Fibroblast of the aortic adventitia (primary cell): ENCODE measurements at places on chromosomes 5 and 9.

DNA sequence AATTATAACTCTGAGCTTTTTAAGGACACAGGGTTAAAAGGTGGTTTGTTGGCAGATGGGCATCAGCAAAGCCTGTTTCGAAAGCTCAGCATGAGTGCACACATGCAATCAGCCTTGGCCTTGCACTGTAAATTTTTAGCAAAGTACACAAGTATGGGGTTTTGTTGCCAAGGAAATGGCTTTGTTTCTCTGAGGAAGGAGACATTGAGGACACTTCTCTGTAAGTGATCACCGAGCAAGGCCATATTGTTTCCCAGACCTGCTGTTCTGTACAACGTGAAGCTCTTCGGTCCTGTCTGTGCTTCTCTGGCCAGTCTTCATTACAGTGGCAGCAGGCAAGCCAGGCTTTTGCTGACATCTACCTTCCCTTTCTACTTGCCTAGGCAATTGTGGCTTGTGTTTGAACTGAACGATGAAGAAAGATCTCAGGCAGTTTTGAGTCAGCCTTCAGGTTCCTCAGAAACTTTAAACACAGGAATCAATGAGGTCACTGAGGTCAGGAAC lies 27.9 kb upstream of the GLRX start:
- DNase-seq = no peak

DNA sequence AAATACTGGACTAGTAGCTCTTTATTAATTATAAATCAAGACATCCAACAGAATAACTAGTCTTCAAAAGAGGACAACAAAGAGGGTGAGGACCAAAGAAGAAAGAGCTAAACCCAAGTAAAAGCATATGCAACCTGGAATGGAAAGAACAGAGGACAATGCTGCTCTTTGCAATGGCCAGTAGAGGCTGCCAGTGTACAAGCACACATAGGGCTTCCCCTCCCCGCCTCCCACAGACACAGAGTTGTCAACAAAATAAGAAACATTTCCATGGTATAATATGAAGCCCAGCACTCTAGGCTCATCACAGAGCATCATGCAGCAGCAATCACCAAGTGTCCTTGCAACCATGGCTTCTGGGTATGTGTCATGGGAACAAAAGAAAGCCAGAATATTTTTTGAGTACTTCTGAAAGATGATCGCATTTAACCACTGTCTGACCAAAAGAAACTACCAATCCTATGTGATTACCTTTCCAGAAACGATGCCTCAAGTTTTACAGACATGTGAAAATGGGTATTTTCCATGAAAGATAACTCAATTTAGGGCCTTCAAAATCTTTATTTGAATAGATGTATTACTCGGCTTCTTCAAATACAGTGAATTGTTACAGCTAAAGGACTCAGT lies 58.1 kb downstream of the RFX3 start:
- peak; percentile 69 for DNase-seq

DNA sequence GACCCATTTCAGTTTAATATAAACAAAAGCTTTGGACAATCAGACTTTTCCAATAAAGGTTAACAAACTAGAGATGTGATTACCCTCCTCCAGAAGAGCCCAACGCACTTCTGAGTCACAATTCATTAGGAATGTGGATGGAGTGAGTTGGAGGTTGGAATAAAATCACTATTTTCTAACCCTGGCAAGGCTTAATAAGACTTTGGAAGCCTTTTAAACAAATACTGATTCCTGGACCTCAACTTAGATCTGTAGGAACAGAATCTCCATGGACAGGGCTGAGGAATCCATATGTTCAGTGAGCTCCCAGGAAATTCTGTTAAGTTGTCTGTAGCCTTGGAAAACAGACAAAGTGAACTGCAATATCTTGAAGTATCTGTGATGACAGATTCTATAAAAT lies 233.5 kb upstream of the ELL2 start:
- DNase-seq = peak; percentile 80

DNA sequence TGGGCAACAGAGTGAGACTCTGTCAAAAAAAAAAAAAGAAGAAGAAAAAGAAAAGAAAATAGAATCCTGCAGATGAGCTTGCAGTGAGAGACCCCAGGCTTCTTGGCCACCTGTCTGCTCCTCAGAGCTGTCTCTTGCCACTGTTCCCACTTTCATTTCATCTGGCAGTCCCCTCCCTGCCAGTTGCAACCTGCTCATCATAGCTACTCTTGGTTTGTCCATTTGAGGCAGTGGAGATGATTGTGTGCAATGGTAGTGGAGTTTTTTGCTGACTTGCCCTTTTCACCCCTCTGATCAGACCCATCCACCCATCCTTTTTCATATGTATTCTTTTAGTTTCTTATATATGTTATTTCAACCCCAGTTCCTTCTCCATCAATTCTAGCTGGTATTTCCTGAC lies 28.7 kb downstream of the ANKRD33B start:
- no peak for DNase-seq

DNA sequence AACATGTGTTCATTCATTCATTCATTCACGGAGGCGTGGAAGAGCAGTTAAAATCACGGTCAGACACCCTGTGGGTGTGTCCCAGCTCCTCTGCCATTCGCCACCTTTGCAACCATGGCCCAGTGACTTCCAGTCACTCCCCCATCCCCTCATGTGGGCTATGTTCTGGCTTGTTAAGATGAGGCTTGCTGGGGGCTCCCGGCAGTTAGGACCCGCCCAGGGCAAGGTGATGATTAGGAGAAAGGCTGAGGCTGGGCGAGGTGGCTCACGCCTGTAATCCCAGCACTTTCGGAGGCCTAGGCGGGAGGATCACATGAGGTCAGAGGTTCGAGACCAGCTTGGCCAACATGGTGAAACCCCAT lies 24.9 kb upstream of the PTGES start:
- DNase-seq = no peak

- no peak for DNase-seq
These were observed 14.5 kb downstream of the CDO1 start for GRCh38 chr5:115801984-115802383.

- DNase-seq = peak; percentile 77
These were observed 478.2 kb downstream of the SPATA31D1 start for GRCh38 chr9:82466616-82467260.

- DNase-seq = no peak
These were observed 10.7 kb downstream of the TNFAIP8 start for GRCh38 chr5:119366540-119366881.

DNA sequence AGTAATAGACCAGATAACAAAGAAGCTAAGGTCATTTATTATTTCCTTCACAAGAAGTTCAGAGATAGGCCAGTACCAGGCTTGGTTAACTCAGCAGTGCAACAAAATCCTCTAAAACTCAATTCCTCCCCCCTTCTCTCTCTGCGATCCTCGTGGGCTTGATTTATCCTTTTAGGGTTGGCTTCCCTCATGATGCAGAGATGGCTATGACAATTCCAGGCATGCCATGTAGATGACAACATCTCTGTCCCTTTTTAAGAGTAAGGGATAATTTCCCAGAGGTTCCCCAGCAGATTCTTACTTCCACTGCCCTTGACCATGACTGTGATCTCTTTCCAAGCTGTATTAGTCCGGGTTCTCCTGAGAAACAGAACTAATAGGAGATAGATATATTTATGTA lies 28.7 kb upstream of the DAP start:
- DNase-seq = peak; percentile 2

DNA sequence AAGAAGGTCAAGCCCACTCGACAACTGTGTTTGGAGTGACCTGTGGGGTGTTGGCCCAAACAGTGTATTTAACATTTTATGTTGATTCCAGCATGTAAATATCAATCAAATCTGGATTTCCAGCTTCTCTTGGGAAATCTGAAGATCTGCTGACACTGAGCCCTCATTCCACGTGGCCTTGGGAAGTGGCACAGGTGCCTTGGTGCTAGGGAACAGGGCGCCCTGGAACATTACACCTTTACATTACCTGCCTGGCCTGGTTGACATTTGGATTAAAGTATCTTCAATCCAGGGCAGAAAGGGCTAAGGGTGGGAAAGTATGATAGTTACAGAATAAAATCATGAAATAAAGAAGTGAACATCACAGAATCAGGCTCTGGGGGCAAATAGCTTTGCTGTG lies 84.9 kb upstream of the CTSL start:
- DNase-seq = no peak

DNA sequence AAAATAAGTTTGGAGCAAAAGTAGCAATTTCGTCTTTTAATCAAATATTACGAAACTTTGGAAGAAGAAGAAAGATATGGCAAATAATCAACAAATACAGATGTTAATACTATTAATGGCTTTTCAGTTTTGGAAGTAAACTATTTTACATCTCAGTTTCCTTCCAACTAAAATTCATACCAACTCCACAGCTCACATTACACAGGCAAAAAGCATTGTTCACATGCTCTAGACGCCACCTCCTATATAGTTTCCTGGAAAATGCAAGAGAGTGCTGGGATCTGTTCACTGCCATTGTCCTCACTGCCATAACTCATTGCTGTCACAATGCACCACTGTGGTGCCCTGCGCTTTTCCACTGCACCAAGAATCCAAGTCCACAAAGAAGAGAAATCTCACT lies 149.0 kb upstream of the FTMT start:
- no peak for DNase-seq

GRCh38 chr5:57698802-57699201 lies 216.2 kb upstream of the ACTBL2 start:
- no peak for DNase-seq

- DNase-seq = no peak
These were observed 17.2 kb downstream of the RIC1 start for GRCh38 chr9:5646116-5646515.

- no peak for DNase-seq
These were observed 29.5 kb downstream of the SLC46A2 start for GRCh38 chr9:112861155-112861554.

DNA sequence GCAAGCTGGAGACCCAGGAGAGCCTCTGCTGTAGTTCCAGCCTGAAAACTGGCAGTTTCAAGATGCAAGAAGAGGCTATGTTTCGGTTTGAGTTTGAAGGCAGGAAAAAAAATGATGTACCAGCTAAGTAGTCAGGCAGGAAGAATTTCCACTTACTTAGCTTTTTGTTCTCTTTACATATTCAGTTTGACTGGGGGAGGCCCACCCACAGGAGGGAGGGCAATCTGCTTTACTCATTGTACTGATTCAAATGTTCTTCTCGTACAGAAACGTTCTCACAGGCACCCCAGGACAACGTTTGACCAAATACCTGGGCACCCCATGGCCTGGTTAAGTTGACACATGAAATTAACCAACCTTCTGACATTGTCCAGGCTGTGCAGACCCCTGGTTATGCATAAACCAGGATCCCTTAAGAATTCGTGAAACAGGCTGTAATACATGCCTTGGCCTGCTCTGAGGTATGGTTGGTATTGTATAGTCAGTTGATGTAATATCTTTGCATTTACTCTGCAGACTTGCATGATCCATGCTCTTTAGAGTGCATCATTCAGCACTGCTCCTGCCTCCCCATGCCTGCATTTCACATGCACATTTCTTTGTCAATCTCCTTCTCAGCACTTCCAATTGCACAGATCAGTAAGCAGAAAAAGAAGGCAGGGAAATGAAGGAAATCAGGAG lies 687.1 kb downstream of the TAF11L14 start:
- DNase-seq = no peak

- DNase-seq = no peak
These were observed 10.8 kb upstream of the SPATA24 start for GRCh38 chr5:139414581-139415130.

DNA sequence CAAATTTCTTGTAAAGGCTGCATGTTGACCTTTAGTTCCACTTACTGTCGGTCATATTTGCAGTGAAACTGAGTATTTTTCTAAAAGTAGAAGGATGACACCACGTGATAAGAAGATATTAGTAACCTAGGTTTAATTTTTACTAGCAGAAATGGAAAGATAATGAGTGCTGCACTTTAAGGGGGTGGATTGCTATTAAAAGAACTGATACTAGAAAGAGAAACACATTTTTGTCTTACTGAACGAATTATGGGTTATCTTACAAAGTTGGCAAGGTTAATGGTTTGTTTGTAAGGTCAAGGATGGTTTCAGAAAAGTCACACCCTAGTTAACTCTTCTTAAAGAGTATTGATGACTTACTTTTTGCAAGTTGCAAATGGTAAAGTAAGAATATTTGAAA lies 2.4 kb downstream of the MACIR start:
- DNase-seq = no peak

DNA sequence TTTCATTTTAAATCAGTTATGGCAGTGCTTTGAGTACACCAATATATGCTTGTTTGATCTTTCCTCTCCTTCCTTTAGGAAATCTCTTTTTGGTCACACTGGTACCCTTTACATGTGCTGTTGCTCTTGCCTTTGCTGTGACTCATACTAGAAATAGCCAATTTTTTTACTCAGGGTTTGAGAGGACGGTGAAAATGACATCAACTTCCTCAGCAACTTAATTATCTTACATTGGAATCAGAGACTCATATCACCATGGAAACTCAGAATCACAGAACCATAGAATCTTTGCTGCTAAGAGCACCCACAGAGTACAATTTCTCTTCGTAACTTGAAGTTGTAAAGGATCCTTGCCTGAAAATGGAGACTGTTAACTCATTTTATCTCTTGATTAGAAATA lies 13.8 kb upstream of the ZNF300 start:
- no peak for DNase-seq

- no peak for DNase-seq
These were observed 20.4 kb downstream of the NXNL2 start for GRCh38 chr9:88555268-88555980.

GRCh38 chr9:5698810-5699556 lies 70.1 kb downstream of the RIC1 start:
- peak; percentile 48 for DNase-seq

DNA sequence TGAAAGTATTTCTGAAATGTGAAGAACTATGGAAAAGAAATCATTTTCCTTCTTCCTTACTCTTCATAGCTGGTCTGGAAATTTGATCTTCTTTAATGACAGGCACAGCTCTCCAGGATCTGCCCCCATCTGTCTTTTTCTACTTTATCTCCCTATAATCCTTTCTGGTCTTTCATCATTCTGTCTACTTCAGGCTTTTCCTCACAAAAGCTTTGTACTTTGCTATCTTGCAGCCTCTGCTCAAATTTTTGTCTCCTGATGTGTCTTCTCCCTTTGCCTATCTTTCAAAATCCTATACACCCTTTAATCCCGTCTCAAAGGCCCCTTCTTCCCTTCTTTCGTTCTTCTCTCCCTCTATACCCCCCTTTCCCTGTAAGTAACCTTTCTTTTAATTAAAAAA lies 114.9 kb upstream of the ATP10B start:
- no peak for DNase-seq

GRCh38 chr5:143258559-143259253 lies 144.8 kb downstream of the NR3C1 start:
- DNase-seq = no peak

GRCh38 chr5:43041110-43041668 lies 1.1 kb upstream of the ANXA2R start:
- no peak for DNase-seq

DNA sequence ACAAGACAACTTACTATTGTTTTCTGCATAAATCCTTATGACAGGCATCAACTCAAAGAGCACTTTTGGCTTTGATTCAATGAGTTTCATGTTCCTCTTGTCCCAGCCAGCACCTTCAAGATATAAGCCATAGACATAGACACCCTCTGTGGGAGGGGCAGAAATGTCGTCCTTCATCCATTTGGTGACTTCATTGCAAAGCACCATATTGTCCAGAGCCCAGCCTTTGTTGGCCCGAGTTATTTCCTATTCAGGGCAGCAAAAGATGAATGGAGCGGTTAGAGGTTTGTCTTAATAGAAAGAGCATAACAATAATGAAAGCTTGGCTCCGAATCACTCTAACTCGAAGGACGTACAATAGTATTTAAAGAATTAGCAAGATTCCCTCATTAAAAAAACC lies 243.9 kb downstream of the DNAH5 start:
- DNase-seq = no peak
